Stimulated activated CD8-positive, alpha-beta memory T cell treated with anti-CD3 and anti-CD28 coated beads, Interleukin-2, amount 100 ng/mL, for 1 hour (primary cell): ENCODE measurements at places on chromosomes 4 and X.

- DNase-seq = no peak
Measured at GRCh38 chr4:51851937-51852290, 9.0 kb downstream of the DCUN1D4 start.

DNA sequence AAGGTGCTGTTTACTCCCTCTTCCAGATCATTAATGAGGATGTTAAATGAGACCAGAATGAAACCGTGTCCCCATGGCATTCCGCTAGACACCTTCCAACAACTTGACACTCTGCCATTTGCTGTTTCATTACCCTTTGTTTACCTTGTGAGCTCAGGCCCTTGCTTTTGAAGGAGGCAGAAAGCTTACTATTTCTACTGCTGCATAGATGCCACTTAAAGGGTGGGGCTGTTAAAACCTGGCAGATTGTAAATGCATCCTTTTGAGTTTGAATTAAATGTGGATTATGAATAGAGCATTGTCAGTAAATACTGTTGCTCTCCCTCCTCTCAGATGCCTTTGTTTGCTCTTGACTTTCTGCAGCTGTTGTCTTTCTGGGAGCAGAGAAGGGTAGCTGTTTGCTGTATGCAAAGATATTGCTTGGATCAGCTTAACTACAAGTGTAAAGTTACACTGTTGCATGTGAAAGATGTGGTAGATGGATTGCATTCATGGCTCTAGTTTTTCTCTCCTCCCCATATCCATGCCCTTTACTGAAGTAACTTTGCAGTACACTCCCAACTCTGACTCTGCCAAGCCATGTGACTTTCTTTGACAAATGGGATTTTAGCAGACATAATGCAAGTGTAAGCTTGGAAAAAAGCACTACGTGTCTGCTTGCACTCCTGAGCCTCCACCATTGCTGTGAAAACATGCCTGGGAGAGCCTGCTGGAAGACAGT lies 75.0 kb upstream of the DHX15 start:
- no peak for DNase-seq

DNA sequence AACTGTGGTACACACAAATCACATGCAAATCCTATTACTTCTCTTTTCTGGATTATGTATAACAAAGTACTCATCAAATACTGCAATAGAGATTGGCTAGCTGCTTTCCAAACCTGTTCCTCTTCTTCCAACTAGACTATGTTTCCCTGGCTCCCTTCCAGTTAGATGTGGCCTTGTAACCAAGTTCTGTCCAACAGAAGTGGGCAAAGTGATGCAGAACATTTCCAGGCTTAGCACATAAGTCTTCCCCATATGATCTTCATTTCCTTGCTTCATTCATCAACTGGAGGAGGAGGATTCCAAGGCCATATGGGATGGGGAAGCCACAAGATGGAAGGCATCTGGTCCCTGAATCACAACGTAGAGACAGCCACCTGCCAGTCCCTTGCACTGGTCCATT lies 8.0 kb downstream of the SLC9A7 start:
- DNase-seq = no peak

DNA sequence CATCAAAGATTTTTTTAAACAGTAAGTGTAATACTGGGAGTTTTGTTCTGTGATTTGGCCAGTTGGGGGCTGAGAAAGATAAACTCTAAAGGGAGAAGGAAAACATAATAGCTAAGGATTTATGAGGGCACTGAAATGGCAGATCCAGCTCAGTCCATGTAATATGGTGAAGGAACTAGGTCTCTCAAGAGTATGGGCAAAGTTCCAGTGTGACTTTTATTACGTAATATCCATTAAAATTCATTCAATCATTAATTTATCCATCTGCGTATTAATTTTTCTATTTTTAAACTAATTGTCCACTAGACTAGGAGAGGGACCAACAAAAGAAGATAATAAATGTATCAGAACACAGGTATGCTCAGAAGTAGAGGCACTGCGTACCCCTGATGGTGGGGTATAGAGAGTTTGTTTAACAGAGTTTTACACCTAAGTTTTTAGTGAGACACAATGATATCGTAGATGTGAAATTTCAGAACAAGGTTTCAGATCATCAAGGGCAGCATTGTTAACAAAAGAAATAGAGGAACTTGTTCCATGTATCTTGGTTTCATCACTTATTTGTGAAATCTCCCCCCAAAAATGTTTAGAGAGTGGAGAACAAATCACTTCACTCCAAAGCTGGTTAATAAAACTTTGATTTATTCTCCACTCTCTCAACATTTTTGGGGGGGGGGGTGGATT lies 351.1 kb downstream of the GRXCR1 start:
- no peak for DNase-seq

DNA sequence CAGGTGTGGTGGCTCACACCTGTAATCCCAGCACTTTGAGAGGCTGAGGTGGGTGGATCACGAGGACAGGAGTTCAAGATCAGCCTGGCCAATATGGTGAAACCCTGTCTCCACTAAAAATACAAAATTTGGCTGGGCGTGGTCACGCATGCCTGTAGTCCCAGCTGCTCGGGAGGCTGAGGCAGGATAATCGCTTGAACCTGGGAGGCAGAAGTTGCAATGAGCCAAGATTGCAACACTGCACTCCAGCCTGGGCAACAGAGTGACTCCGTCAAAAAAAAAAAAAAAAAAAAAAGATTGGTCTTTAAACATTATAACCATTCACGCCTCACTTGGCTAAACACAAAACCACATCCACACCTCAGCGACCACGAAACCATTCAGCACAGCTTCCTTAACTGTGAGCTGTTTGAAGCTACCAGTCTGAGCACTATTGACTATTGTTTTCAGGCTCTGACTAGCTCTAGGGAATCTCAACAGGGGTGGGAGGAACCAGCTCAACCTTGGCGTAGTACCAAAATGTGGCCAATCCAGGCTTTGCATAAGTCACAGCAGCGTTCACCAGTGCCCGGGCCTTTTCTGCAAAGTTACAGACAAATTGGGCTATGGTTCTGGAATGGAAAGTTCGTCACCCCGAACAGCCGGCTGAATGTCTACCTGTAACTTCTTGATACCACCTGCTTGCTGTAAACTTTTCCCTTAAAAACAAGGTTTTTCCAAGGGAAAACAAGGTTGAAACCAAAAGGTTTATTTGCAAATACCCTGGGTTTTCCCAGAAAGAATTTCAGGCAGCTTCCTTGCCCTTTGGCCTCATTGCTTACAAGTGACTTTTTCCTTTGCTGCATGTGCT lies 73.6 kb upstream of the DHX15 start:
- DNase-seq = no peak

DNA sequence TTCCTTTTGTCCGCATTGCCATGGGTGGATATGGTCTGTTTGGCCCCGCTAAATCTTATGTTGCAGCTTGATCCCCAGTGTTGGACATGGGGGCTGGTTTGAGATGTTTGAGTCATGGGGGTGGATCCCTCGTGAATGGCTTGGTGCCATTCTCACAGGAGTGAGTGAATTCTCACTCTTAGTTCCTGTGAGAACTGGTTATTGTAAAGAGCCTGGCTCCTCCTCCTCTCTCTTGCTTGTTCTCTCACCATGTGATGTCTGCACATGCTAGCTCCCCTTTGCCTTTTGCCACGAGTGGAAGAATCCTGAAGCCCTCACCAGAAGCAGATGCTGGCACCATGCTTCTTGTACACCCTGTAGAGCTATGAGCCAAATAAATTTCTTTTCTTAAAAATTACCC lies 22.6 kb upstream of the STBD1 start:
- no peak for DNase-seq

- no peak for DNase-seq
Measured at GRCh38 chrX:154602226-154602625, 16.9 kb downstream of the CTAG1B start.

- no peak for DNase-seq
Measured at GRCh38 chr4:42573249-42573648, 83.7 kb downstream of the ATP8A1 start.

DNA sequence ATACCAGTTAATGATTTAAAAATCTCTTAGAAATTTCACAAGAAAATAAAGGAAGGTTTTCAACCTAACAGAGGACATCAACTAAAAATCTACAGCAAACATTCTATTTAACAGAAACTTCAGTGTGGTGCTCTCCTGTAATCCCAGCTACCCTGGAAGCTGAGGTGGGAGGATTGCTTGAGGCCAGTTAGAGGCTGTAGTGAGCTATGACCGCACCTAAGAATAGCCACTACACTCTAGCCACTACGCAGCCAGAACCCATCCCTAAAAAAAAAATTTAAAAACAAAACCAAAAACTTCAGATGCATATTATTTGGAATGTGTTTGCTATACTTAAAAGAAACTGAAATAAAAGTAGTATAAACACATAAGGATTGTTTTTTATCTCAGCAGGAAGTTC lies 7.2 kb upstream of the FHIP1A start:
- no peak for DNase-seq

- no peak for DNase-seq
Measured at GRCh38 chr4:3471886-3472285, 8.8 kb downstream of the DOK7 start.

GRCh38 chr4:30728311-30728710 lies 8.1 kb downstream of the PCDH7 start:
- no peak for DNase-seq

GRCh38 chr4:152099555-152099954 lies 338.7 kb upstream of the GATB start:
- DNase-seq = no peak

DNA sequence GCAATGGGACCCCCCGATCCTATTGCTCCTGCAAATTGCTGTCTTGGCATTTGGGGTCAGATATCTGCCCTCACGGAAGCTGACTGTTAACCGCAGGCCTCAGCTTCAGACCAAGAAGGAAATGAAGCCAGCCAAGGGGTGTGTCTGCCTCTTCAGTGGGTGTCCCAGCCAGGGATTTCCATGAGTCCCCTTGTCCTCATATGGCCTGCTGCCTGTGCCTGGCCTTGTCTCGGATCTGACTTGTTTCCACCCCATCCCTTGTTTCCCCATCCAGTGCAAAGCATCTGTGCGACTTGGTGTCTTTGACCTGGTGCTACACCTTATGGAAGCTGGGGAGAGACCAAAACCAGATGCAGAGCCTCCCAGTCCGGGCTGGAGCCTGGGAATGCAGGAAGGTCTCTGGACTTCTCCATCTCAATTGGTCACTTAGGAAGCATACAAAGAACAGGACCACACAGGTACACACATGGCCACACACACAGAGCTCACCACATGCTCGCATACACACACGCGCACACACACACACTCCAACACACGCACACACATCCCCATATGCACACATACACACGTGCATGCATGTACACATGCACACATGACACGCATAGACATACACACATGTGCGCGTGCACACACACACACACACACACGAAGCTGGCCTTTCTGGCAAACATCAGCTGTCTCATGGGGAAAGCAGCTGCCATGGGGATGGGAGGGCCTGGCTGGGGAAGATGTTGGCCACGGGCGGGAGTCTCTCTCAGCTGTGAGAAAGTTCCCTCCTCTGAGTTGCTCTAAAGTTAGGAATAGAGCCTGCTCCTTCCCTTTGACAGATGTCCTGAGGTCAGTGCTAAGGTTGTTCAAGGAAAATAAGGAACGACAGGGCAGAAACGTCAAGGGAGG lies 65.5 kb downstream of the CRMP1 start:
- no peak for DNase-seq

DNA sequence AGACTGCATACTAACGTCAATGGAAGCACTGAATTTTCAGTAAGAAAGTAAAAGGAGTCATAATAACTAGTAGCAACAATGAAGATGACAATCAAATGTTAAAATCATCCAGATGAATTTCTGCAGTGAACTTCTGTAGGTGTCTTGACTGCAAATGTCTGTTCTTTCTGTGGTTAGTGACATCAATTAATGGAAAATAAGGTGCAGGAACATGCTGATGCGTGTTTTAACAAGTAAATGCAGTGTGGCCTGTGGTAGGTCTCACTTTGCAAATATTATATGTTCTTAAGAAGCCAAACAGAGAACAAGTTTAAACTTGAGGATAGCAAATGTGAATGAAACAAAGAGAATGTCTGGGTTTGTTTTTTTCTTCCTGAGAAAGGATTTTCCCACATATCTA lies 2.6 kb upstream of the DTHD1 start:
- no peak for DNase-seq

GRCh38 chrX:105543283-105543682 lies 279.1 kb upstream of the NRK start:
- no peak for DNase-seq

GRCh38 chr4:73725985-73726384 lies 14.4 kb upstream of the CXCL8 start:
- no peak for DNase-seq
